ENCODE measurements at places on chromosomes 4 and X.

GRCh38 chr4:5137226-5137625, 85.9 kb downstream of the STK32B start:
- no peak for DNase-seq

GRCh38 chrX:10190367-10190766, 33.6 kb downstream of the CLCN4 start:
- DNase-seq, result no peak

DNA sequence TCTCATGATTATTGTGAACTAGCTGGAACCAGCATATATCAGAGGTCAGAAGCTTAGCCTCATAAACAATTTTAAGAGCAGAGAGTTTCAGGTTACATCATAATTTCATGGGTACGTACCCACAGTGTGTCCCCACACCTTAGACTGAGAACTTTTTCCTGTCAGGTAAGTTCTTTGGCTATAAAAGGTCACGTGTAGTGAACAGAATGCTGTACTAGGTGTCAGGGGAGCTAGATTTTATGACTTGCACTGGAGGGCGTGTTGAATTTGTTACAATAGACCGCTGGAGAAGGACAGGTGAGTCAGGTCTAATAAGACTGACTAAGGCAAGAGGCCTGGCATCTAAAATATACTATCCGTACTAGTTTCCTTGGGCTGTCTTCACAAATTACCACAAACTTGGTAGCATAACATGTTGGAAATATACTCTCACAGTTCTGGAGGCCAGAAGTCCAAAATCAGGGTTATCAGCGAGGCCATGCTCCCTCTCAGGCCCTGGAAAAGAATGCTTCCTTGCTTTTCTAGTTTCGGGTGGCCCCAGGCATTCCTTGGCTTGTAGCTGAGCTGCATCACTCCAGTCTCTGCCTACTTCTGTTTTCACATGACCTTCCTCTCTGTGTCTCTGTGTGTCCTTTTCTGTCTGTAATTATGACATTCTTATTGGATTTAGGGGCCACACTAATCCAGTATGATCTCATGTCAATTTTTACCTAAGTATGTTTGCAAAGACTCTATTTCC, 512.0 kb upstream of the NR3C2 start:
- no peak for DNase-seq

GRCh38 chr4:161799710-161800109, 364.1 kb downstream of the FSTL5 start:
- no peak for DNase-seq

- DNase-seq, result no peak
Observed at GRCh38 chr4:8537041-8537461, 43.1 kb upstream of the GPR78 start.

DNA sequence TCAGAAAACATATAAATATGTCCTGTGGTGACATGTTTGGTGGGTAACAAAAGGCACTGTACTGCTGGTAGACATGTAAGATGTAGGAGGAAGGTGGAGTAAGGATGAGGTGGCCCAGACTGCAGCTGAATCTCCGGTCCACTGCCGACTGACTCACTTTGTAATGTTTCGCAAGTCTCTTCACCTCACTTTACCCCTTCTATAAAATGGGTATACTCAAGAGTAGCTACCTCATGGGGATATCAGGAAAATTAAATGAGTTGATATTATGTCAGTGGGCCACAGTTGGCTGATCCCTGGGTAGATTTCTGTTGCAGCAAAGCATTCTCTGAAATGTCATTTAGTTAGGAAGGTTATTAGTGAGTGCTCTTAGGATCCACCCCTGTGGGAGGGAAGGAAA, 22.1 kb downstream of the MRFAP1 start:
- no peak for DNase-seq

DNA sequence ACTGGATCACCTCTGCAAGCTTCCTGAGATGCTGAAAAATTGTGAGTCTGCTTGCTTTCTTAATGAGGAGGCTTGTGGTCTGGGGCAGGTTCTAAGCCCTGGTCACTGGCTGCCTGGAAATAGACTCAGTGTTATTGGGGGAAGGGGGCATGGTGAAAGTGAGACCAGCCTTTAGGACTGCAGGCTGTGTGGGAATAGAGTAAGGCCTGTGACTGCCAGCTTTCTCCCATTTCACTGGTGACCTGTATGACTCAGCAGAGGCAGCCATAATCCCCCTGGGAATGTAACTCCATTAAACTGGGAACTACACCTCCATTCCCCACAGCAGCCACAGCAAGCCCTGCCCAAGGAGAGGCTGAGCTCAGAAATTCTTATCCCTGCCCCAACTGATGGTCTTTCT, 55.9 kb upstream of the IL15 start:
- no peak for DNase-seq

DNA sequence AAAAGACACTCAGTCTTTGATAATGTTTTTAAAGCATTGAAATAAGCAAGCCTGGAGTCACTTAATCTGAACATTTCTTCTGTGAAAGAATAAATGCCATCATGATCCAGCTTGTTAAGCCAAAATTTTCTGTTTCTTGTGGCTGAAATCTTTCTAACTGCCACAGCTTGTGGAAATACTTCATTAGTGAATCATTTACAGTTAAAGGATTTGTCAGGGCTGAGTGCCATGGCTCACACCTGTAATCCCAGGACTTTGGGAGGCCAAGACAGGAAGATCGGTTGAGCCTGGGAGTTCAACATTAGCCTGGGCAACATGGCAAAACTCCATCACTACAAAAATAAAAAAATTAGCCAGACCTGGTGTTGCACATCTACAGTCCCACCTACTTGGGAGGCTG, 93.3 kb upstream of the PDE5A start:
- no peak for DNase-seq

Data from activated naive CD4-positive, alpha-beta T cell treated with anti-CD3 and anti-CD28 coated beads, Interleukin-2, amount 50 U/mL, for 16 hours (primary cell).